Testis (tissue), 5 donors: ENCODE measurements at places on chromosomes 6 and 20. TPM values are rescaled to one million over a fixed set of nuclear protein-coding genes. Genes with fewer than 3 reads are reported as not detected.

- no peaks in the 10 kb centered on the region for H3K4me1 ChIP-seq
- no peaks in the 10 kb centered on the region for H3K27me3 ChIP-seq
- H3K27ac ChIP-seq, result no peak overlapping the region
- H3K4me3 ChIP-seq, result no peak overlapping the region
Observed at GRCh38 chr20:20815711-20816455, 103.4 kb upstream of the RALGAPA2 start.

The GTSF1L gene
- polyA plus RNA-seq, result 244 TPM

The RALGAPB gene
- 52.6 TPM for polyA plus RNA-seq

DNA sequence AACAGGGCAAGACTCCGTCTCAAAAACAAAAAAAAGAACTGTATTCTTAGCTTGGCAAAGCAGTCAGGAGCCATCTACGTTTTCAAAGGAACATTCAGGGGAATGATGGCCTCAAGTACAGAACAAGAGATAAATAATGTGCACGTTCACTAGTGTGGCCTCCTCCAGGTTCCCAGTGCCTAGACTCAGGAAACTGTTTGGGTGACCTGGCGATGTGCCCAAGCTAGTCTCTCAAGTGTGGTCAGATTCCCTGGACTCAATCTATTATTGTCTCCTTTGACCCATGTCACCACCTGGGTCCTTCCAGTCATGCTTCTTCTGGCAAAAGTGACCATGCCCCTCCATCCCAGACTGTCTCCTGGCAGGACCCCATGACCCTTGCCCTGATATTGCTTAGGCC is 23.7 kb downstream of the TRAF3IP2 start:
- DNase-seq, result no peak
- no peak overlapping the region for H3K4me3 ChIP-seq
- no peaks in the 10 kb centered on the region for H3K27me3 ChIP-seq
- H3K27ac ChIP-seq, result no peak overlapping the region
- H3K36me3 ChIP-seq, result no peaks in the 10 kb centered on the region

The SYNJ2 gene
- 17.7 TPM for polyA plus RNA-seq
